Activated CD4-positive, alpha-beta T cell treated with anti-CD3 and anti-CD28 coated beads for 1 hour (primary cell): ENCODE measurements at places on chromosomes 2 and 18.

GRCh38 chr2:68742626-68743415, 8.2 kb downstream of the ARHGAP25 start:
- no peak for DNase-seq

GRCh38 chr2:124652099-124652498, 627.0 kb downstream of the CNTNAP5 start:
- DNase-seq, result no peak

GRCh38 chr18:3867864-3868311, 417.9 kb downstream of the TGIF1 start:
- DNase-seq, result no peak

- no peak for DNase-seq
Observed at GRCh38 chr2:119019521-119019920, 77.5 kb downstream of the MARCO start.

GRCh38 chr2:169143998-169144397, 74.6 kb downstream of the DHRS9 start:
- DNase-seq, result no peak

DNA sequence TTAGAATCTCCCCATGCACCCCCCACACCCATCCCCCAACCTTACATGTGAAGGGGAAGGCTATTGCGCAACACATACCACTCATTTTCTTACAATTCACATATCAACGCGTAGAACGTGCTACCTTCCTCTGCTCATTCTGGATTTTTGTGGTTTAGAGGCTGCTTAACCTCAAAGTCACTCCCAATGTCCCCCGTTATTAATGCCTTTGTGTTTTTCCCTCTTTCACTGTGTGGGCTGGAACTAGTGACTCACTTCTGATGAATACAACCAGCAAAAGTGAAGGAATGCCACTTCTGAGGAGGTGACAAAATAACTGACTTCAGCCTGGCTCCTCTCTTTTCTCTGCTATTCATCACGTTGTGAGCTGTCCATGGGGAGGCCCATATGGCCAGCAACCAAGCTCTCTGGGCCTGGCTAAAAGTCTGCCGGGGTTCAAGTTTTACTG, 342.5 kb upstream of the NXPH2 start:
- DNase-seq, result no peak

GRCh38 chr2:238883421-238883901, 35.6 kb downstream of the TWIST2 start:
- no peak for DNase-seq
